Peyer's patch (tissue), 4 donors: ENCODE measurements at places on chromosomes 11 and 22.

- H3K27me3 ChIP-seq: no peaks in the 10 kb centered on the region
- H3K27ac ChIP-seq: no peak overlapping the region
- H3K36me3 ChIP-seq: no peaks in the 10 kb centered on the region
- DNase-seq: no peak
- H3K4me3 ChIP-seq: no peak overlapping the region
Observed at GRCh38 chr11:32953700-32954099, 61.1 kb downstream of the QSER1 start.

DNA sequence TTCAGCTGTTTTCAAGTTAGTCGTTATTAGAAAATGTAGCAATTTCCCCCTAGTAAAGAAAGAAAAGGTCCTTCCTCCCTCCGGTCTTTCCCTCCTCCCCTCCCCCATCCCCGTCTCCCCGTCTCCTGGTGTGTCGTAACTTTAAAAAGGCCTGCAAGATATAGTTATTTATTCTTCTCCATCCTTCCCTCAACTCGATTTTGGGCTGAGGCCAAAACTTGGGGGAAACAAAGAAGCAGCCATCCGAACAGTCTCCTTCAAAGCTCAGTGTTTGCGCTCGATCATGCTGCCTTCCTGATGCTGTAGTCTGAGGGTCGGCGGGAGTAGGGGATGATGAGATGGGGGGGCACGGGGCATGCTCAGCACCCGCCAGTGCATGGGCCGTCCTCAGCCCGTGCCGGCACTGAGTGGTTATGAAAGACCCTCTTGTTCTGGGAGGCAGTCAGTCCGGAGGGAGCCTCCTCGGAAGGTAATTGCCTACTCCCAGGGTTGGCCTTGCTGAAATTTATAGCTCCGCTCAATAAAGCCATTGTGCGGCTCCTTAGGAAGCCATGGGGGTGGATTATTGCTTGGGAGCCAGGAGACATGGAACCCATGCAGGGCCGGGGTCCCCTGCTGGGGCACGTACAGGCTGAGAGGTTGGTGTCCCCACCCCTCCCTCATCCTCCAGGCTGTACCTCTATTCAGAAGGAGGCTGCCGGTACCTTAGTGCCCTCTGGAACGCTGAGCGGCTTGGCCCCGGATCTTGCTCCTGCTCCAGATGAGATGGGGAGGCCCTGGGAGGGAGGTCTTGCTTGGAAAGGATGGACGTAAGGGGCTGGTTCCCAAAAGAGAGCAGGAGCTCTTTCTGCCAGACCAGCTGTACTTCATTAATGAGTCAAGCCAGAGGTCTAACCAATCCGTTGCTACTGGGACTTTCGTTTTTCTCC lies 212.7 kb upstream of the CADM1 start:
- no peaks in the 10 kb centered on the region for H3K36me3 ChIP-seq
- H3K27me3 ChIP-seq: no peaks in the 10 kb centered on the region
- no peaks in the 10 kb centered on the region for H3K4me1 ChIP-seq
- H3K4me3 ChIP-seq: no peak overlapping the region
- DNase-seq: no peak

DNA sequence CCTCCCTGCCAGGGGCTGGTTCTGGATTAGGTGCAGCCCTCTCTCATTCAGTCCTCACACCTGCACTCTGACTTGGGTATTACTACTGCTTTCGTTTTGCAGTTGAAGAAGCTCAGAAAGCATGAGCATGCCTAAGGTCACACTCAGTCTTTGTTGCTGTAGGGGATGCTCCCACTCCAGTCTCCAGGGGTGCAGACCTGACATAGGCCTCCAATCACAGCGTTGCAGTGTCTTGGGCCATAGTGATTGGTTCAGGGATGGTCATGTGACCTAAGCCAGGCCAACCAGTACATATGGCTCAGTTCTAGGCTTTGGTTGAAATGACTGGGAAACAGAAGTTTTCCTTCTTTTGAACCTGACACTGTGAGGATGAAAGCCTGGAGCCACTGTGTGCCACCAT lies 61.7 kb downstream of the FBXO7 start:
- H3K27ac ChIP-seq: no peak overlapping the region
- no peak overlapping the region for H3K4me3 ChIP-seq
- no peak for DNase-seq
- H3K4me1 ChIP-seq: no peaks in the 10 kb centered on the region

DNA sequence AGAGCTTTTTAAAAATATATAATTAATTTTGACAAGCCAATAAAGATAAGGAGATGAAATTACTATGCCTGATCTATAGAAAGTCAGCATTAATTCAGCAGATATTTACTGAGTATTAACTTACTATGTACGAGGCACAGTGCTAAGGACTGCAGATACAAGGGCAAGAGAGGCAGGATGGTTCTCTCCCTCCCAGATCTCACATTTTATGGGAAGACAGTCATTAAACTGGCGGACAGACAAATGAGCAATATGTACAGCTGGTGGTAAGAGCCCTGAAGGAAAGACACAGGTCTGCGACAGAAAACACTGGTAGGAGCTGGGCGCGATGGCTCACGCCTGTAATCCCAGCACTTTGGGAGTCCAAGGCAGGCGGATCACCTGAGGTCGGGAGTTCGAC lies 36.8 kb downstream of the MCHR1 start:
- H3K4me3 ChIP-seq: no peak overlapping the region
- no peaks in the 10 kb centered on the region for H3K4me1 ChIP-seq
- DNase-seq: no peak
- no peak overlapping the region for H3K27ac ChIP-seq

- no peaks in the 10 kb centered on the region for H3K4me1 ChIP-seq
- H3K4me3 ChIP-seq: no peak overlapping the region
- no peaks in the 10 kb centered on the region for H3K27me3 ChIP-seq
- H3K36me3 ChIP-seq: no peaks in the 10 kb centered on the region
Observed at GRCh38 chr11:19828382-19829108, 115.9 kb downstream of the NAV2 start.

- no peak overlapping the region for H3K4me3 ChIP-seq
- no peaks in the 10 kb centered on the region for H3K4me1 ChIP-seq
- H3K27ac ChIP-seq: no peak overlapping the region
- no peaks in the 10 kb centered on the region for H3K27me3 ChIP-seq
Observed at GRCh38 chr11:12073886-12074285, 36.5 kb upstream of the MICAL2 start.

- H3K27me3 ChIP-seq: no peaks in the 10 kb centered on the region
- H3K4me1 ChIP-seq: peaks cover 31% of the 10 kb centered on the region
- H3K4me3 ChIP-seq: no peak overlapping the region
- H3K27ac ChIP-seq: no peak overlapping the region
- no peak for DNase-seq
- H3K36me3 ChIP-seq: peaks cover 10% of the 10 kb centered on the region
Observed at GRCh38 chr11:64758330-64759079, 1.3 kb downstream of the PYGM start.
